ENCODE measurements at places on chromosomes 3 and 15.

DNA sequence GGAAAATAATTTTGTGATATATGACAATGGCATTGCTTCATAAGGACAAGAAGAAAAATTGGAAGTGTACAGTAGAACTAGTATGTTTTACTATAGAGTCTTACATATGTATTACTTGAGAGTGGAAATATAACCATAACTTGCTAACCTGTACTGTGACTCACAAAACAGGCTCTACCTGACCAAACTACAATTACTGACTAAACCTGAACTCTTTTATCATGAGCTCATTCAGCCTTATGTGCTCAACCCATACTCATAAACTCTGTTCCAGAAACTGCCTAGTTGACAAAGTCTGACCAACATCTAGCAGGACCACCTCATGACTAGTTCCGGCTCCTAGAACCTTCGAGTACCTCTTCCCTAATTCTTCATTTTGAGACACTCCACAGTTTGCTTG, 6.3 kb downstream of the CDIN1 start:
- no peak for DNase-seq

GRCh38 chr15:90376789-90377188, 11.3 kb upstream of the IQGAP1 start:
- DNase-seq = no peak

DNA sequence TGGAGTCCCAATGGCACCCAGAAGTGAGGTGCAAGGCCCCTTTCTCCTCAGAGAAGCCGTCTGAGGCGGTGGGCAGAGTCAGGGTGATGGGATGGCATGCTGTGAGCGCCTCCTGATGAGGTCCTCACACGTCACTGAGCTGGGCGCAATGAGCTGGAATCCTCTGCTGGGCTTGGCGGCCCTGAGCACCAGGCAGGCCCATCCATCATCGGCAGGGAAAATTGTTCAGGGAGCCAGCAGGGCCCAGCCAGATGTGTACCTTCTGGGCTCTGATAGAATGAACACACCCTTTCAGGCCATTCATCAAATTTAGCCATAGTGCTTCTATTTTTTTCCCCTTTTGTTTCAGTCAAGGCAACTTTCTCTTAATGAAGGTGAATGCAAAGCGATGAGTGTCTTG, 43.7 kb downstream of the FAM3D start:
- no peak for DNase-seq

- DNase-seq = peak; percentile 72
Observed at GRCh38 chr3:98513091-98513511, 9.6 kb downstream of the CLDND1 start.

- DNase-seq = no peak
Observed at GRCh38 chr15:43048935-43049334, 56.9 kb downstream of the UBR1 start.

- DNase-seq = no peak
Observed at GRCh38 chr15:90860450-90860849, 7.9 kb upstream of the FURIN start.

DNA sequence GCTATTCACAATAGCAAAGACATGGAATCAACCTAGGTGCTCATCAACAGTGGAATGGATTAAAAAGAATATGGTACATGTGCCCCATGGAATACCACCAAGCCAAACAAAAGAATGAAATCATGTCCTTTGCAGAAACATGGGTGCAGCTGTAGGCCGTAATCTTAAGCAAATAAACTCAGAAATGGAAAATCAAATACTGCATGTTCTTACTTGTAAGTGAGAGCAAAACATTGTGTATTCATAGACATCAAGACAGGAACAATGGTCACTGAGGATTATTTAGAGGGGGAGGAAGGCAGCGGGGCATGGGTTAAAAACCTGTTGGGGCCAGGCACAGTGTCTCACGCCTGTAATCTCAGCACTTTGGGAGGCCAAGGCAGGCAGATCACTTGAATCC, 304.7 kb upstream of the ROBO2 start:
- no peak for DNase-seq

DNA sequence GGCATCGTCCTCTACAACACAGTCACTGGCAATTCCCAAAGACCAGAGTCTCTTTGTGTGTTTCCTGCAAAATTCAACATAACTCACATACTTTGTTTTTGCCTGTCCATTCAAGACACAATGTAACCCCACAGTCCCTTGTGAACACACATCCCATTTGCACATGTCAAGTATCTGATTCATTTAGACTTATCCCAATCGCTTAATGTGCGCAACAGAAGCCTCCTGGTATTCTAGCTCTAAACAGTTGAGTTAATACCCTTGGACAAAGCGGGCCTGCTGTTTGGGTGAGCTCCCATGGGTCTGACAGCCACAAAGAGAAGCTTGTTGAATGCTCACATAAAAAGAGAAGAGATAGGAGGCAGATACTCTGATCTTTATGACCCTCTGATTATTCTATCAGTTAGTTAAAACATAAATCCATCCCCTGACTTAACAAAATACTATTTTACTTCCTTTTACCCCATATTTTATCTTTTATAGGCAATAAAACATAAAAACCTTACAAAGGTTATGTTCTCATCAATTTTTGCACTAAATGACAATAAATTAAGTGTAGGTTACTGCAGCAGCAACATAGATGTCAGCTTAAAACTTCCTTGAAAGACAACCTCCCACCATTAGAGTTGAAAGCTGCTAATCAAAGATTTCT, 79.4 kb downstream of the ANXA2 start:
- DNase-seq = no peak

DNA sequence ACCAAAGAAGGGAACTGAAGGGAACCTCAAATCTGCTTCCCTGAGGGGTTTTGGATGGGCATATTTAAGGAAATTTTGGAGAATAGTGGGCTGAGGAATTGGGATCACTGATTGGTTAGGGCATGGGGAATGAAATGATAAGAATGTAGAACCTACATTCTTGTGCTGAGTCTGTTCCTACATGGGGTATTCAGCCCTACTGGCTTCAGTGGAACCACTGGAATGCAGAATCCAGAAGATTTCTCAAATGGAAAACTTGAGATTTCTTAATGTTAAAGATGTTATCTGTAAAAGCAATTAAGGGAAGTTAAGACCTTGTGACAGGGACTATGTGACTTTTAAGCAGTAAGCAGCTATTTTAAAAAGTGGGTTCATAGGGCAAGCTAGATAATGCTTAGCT, 1062.4 kb downstream of the AGBL1 start:
- DNase-seq = no peak

- peak; percentile 31 for DNase-seq
Observed at GRCh38 chr3:141308588-141309218, 59.6 kb upstream of the ZBTB38 start.

DNA sequence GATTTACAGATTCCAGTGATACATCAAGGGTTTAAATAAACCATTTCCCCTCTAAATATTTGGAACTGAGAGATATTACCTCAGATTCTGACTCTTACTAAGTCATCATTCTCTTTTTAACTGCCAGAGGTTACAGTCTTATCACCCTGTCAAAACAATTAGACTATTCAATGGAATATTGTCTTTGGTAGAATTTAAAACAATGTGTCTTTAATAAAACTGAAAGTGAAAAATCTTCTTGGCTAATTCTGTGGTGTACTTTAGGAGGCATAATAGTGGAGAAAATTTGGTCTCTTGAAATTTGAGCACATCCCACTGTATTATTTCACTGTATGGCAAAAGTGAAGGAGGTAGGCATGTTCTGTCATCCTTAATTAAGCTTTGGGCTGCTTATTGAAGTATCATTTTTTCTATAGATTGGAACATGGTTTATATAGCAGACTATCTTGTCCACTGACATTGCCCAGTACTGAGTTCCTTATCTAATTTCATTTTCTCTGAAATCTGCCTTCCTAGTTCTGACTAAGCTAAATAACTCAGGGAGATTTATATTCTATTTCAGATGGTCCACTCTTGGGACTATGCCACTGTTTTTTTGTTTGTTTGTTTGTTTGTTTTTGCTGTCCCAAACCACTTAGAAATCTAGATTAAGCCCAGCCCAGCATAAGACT, 48.0 kb upstream of the UTS2B start:
- no peak for DNase-seq

DNA sequence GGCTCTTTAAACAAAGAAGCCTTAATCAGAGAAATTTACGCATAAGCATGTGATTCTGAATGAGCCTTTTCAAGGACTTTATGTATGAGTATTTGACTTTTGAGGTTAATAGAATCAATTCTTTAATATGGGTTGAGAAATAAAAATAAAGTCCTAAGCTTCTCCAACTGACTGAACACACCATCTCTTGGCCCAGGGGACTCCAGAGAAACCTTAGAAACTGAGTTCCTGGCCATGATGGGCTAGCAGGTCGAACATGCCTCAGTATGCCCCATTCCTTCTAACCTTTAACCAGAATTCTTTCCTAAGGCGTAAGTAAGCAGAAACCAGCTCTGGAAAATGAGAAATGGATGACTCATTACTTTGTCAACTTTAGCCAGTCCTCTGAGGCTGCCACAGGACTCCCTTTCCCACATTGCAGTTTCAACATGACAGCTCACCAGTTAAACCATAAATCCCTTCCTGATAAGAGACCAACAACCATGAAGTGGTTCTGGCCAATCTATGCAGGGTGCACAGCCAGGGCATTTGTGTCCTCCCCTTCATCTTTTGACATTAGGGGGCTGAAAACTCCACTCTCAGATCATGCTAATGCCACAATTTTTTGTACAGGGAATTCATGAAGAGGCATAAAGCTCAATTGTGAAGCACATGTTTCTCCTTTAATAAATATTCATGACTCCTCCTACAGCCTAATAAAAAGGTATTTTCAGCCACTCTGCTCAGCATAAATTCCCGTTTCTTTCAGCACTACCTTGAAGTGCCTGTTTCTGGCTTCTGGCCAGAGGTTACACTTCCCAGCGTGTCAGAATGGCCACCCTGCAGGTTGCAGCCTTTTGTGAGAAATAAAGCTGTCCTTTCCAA, 33.3 kb downstream of the TM4SF18 start:
- DNase-seq = peak; percentile 97

GRCh38 chr3:124089214-124089613, 97.3 kb upstream of the ROPN1 start:
- DNase-seq = no peak

DNA sequence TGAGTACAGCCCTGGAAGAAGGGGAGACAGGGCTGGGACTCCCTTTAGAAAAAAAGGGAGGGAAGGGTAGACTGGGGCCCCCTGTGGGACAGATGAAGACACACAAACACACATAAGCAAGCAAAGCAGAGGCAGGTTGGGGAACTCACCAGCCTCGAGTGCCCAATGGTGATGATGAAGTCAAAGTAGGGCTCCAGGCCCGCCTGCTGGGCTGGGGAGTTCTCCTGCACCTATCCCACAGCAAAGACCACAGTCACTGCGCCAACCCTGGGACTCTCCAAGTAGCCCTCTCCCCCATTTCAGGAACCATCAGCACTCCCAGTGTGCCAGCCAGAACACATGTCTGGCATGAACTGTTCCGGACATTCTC, 4.1 kb downstream of the GORASP1 start:
- no peak for DNase-seq

- peak; percentile 21 for DNase-seq
Observed at GRCh38 chr3:36457667-36458066, 77.4 kb downstream of the STAC start.

GRCh38 chr3:184777566-184778356, 34.2 kb upstream of the VPS8 start:
- peak; percentile 95 for DNase-seq

DNA sequence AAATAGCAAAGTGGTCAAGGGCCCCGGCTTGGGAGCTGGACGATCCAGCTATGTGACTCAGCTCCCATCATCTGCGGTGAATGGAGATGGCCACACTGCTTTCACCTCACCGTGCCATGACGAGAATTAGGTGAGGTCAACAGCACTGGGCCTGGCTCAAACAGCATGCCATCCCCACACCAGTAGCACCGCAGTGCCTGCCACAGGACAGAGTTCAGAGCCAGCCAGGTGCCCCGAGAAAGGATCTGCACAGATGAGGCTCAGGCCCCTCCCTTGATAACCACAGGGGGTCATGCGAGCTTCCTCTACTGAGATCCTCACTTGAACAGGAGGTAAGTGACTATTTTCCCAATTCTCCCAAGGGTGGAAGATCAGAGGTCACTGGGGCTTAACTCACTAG, 29.4 kb downstream of the ZXDC start:
- no peak for DNase-seq

- no peak for DNase-seq
Observed at GRCh38 chr3:150300852-150301517, 107.1 kb upstream of the TSC22D2 start.

- no peak for DNase-seq
Observed at GRCh38 chr15:94272251-94272898, 41.0 kb downstream of the MCTP2 start.

- no peak for DNase-seq
Observed at GRCh38 chr3:130465521-130465920, 51.5 kb upstream of the COL6A6 start.

DNA sequence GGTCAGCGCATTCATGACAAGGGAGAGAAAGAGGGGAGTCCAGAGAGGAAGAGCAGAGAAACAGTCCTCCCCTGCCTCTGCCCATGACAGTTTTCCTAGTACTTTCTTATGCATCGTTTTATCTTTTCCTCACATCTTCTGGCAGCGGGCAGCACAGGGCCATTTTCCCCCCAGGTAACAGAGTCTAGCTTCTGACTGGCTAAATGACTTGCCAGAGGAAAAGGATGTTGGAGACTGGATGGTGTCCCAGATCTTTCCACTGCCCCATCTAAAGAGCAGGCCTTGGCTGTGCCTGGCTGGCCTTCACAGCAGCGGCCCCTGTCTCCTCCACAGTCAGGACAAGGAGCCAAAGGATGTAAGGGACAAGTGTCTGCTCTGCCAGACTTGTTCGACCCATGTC, 59.3 kb downstream of the CTDSPL start:
- DNase-seq = no peak

GRCh38 chr3:21795921-21796320, 44.9 kb upstream of the ZNF385D start:
- DNase-seq = peak; percentile 17

- DNase-seq = peak; percentile 48
Observed at GRCh38 chr15:99976811-99977271, 243.6 kb upstream of the LYSMD4 start.

GRCh38 chr3:181912384-181912783, 200.7 kb downstream of the SOX2 start:
- DNase-seq = no peak

GRCh38 chr3:157542711-157543500, 39.7 kb upstream of the VEPH1 start:
- peak; percentile 83 for DNase-seq

- no peak for DNase-seq
Observed at GRCh38 chr3:133123636-133124035, 85.4 kb downstream of the TMEM108 start.

- DNase-seq = peak; percentile 90
Observed at GRCh38 chr3:55160241-55160983, 232.6 kb upstream of the LRTM1 start.

GRCh38 chr15:76139368-76140073, 79.7 kb downstream of the TMEM266 start:
- DNase-seq = peak; percentile 61

DNA sequence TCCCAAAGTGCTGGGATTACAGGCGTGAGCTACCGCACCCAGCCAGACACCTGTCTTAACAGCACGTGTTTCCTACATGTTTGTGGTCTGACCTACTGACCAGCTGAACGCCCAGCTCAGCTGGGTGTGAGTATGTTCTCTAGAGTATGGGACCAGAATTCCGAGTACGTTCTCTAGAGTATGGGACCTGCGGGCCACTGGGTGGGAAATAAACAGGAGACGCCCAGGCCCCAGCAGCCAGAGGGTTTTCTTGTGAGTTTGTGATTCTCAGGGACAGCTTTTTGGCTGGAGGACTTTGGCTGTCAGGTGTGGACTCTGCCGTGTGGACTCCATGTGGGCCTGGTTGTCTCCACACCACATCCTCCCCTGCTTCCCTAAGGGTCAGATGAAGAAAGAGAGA, 87.3 kb downstream of the CHRD start:
- DNase-seq = no peak

Measured in fibroblast of gingiva (primary cell).